ENCODE measurements at places on chromosomes 11 and 22.

GRCh38 chr11:125388611-125389010 is 107.5 kb downstream of the FEZ1 start:
- DNase-seq: no peak

DNA sequence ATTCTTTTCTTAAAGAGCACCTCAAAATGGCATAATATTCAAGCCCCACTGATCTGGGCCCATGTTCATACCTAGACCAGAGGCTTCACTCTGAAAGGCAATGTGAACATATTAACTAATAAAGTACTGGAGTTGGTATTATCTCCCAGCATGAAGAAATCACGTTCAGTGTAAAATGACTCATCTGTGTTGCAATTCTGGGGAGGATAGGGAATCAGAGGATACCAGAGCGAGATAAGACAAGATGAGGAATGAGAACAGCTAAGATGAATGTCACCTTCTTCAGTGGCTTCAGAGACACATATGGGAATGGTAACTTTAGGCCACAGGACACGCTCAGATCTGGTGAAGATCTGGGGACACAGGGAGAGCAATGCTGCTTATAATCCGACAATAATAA is 121.1 kb downstream of the NTM start:
- no peak for DNase-seq

DNA sequence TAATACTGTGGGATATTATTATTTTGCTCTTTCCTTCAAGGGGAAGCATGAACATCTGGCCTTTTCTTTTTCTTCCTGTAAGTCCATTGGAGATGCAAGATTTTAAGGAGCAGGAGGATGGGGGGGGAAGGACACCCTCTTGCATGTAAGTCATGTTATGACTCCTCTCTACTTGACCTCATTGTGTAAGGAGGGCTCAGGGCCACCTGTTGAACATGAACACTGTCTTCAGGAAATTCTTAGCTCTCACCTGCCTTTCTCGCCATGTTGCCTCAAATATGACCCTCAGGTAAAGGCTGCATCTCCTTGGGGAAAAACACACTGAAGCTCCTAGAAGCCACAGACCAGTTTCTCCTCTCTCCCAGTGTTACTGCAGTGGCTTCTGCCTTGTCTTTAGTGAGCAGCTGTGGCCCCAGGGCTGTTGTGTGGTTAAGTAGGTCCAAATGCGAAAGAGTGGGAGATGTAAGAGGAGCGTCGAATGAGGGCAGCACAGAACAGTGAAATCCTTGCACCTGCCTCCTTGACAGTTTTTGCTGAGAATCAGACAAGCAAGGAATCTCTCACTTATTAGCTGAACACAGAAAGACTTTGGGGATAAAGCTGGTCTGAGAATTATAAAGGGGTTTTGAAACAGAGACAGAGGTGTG is 1.3 kb upstream of the RAG1 start:
- no peak for DNase-seq

DNA sequence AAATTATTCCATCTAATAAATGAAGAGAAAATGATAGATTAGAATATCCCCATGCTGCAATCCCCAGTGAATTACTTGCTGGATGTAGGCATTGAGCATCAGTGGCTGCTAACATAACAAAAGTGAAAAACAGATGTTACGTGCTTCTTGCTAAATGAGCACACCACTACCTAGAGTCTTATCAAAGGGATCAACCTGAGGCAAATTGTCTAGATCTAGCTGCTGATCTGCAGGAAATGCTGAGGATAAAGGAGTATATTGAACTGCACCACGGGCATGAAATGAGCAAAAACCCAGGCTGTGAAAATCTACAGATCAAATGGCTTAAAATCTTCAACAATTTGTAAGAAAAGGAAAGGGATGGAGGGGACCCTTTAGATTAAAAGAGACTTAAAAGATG is 45.3 kb upstream of the SCUBE2 start:
- no peak for DNase-seq

- DNase-seq: no peak
Measured at GRCh38 chr11:110184456-110184855, 91.3 kb downstream of the ZC3H12C start.

DNA sequence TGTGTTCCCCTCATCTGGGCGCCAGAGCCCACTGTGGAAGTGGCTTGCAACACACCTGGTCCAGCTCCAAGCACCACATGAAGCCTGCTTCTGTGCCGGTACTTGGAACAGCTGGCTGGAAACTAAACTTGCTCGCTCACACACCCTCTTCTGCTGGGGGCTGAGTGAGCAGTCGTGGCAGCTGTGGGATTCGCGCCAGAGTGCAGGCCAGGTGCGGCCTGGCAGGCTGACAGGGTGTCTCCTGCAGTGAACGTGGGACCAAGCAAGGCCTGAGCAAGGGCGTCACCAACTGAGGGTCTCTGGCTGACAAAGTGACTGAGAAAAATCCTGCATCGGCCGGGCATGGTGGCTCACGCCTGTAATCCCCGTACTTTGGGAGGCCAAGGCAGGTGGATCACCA is 15.2 kb downstream of the SMC1B start:
- no peak for DNase-seq

GRCh38 chr22:35212009-35212408 is 45.3 kb upstream of the HMGXB4 start:
- DNase-seq: no peak

DNA sequence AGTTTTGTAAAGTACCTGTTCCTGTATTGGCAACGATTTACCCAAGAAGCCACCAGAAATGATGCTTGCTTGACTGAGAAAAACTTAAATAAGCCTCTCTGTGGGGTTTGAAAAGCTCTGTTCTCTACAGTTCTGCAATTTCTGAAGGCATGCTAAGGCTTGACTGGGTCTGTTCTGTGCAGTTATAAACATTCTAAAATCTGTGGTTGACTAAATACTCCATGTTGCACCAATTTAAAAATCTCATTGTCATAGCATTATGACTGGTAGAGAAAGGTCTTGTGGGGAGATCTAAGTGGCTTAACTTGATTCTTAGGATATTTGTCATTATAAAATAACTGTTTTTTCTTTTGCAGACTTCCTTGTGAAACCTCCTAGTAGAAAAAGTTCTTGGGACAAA is 73.7 kb downstream of the MTMR3 start:
- DNase-seq: no peak

DNA sequence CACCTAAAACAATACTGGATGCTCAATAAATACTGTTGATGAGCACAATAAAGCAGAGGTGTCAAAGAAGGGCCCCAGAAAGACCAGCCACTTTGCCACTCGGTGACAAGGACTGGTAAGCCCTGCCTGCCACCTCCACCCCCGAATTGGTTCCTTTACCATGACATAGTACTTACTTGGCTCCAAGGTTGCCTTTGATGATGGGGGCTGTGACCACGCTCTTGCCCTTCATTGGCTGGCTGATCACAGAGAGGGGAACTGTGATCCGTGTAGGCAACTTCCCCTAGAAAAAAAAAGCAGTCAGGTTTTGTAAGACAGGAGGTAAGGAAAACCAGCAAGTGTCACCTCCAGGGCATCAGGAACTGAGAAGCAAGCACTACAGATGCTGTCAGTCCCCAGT is 29.7 kb downstream of the NFRKB start:
- no peak for DNase-seq

GRCh38 chr11:27025312-27025955 is 15.2 kb upstream of the BBOX1 start:
- DNase-seq: no peak

DNA sequence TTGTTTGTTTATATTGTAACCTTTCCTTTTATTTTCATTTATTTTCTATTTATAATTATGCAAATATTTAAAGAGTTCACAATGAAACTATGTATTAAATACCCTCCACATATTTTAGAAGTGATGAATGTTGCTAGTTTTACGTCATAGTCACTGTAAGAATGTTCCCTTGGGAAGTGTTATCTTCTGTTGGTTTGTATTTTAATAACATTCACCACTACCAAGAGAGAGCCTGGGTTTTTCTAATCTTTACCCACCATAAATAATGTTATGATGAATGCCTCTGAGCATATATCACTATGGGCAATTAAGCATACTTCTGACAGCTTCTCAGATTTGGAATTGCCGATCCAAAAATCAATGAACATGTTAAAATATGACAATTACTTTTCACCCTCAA is 80.7 kb downstream of the GGT1 start:
- no peak for DNase-seq

DNA sequence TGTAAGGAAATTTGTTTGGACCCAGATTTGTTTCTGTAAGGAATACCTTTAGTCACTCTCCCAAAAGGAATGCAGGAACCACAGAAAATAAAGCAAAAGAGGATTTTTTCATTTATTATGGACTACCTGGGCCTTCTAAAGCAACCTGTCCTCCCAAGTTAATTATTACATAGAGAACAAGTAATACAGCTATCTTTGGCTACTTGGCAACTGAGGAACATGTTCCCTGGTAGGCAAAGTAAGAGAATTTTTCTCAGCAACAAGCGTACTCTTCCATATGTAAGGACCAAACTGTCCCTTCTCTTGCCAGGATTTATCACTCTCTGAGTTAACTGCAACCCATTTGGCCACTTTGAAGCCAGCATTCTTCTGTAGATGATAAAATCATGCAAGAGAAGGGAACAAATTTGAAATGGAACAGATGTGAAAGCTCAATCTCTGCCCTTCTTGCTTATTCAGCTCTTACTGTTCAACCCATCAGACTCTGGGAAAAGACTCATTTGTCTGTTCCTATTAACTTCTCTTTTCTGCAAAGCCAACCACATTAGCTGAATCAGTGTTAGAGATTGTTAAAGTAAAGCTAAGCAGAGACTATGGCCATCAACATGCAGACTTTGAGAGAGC is 190.2 kb downstream of the SWAP70 start:
- DNase-seq: no peak

GRCh38 chr22:24180316-24181087 is 785 bp upstream of the SUSD2 start:
- no peak for DNase-seq

GRCh38 chr11:72930008-72930407 is 115.8 kb downstream of the ATG16L2 start:
- no peak for DNase-seq

DNA sequence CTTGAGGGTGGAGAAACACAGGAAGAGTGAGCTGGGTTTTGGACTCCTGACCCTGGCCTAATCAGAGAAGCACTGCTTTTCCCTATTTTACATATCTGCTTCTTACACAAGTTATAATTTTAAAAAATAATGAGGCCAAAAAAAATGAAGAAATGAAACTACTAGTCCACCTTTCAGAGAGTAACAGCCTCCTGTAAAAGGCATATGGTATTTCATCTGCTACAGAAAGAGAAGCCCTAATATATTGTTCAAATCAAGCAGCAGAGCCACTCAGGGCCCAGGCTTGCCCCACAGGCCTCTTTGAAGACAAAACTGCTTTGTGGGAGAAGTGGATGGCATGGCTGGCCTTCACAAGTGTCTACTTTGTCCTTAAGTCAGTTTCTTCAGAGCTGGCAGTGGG is 10.0 kb downstream of the DIXDC1 start:
- no peak for DNase-seq

DNA sequence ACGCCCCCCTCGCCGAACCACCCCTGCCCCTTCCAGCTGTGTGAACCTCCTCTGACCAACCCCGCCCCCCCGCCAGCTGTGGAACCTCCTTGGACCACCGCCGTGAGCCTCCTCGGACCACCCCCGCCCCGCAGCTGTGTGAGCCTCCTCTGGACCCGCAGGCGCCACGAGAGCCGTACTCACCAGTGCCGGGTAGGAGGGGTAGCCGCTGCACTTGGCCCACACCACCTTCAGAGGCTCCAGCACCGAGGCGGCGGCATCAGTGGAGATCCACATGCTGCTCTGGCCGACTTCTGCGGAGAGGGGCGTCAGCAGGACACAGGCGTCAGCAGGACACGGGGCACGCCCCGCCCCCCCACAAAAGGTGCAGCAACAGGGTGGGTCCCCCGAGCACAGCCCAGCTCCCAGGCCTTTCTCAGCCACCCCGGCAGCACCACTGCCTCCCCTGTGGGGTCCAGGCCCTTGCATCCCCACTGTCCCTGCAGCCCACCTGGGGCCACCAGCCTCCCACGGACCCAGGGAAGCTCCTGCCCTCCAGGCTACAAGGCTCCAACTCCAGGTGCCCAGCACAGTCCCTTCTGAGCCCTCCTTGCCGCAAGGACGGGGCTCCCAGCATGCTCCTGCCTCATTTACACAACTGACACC is 51.7 kb downstream of the BRD1 start:
- no peak for DNase-seq

DNA sequence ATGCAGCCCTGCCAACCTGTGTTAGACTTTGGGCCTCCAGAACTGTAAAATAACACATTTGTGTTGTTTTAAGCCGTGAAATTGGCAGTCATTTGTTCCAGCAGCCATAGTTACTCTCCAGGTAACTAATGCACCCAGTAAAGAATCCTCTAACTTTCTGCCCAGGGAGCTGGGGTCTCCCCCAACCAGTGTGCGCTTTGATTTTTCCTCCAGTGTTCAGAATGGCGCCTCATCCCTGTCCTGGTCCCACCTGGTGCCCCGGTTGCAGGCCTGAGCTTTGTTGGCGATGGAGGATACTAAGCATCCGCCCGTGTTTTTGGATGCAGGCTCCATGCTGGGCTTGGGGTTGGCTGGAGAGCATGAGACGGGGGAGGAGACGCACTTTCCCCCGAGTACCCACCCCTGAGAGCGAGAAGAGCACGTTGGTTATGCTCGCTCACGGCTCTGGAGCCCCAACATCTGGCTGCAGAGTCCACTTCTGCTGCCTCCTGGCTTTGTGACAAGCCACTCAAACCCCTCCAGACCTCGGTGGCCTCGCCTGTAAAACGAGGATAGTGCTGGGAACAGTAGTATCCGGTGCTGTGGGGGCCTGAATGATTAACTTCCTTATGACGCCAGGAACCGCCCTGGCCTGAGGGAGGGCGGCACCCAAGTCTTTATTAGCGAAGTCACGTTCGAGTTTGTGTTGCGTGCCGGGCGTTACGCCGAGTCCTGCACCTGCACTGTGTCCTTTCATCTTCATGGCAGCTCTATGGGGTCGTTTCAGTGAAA is 25.8 kb downstream of the MRGPRD start:
- DNase-seq: no peak

- no peak for DNase-seq
Measured at GRCh38 chr22:32811788-32812545, 10.5 kb downstream of the TIMP3 start.

- DNase-seq: peak; percentile 19
Measured at GRCh38 chr11:9138612-9139579, 47.5 kb upstream of the SCUBE2 start.

- DNase-seq: no peak
Measured at GRCh38 chr11:19774329-19774728, 61.7 kb downstream of the NAV2 start.

DNA sequence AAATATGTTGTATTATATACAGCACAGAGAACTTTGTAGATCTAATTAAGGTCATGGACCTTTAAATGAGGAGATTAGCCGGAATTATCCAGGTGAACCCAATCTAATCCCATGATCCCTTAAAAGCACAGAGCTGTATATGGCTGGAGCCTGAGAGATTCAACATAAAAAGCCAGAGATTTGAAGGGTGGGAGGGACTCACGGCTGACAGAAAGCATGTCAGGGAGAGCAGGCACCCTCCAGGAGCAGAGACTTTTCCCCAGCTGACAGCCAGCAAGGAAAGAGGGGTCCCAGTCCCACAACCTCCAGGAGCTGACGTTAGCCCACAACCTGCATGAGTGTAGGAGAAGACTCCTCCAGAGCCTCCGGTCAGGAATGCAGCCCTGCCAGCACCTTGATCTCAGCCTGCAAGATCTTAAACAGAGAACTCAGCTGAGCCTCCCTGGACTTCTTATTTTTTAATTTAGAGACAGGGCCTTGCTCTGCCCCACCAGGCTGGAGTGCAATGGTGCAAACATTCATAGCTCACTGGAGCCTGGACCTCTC is 20.0 kb upstream of the ADA2 start:
- no peak for DNase-seq
